LHCN-M2 (cell line): ENCODE measurements at places on chromosomes 4 and X. TPM values are rescaled to one million over a fixed set of nuclear protein-coding genes. Genes with fewer than 3 reads are reported as not detected.

The TLR2 gene
- 1.0 and 1.3 TPM in 2 replicates for total RNA-seq

The PDZD4 gene
- 1.2 and 1.7 TPM in 2 replicates for total RNA-seq

The POU3F4 gene
- not detected in 2 replicates for total RNA-seq

The PPP4R3C gene
- total RNA-seq: not detected in 2 replicates

The SORCS2 gene
- 0.52 and 0.90 TPM in 2 replicates for total RNA-seq

The SMIM43 gene
- total RNA-seq: 3.3 and 5.8 TPM in 2 replicates

The TBX22 gene
- not detected in 2 replicates for total RNA-seq

GRCh38 chr4:79348405-79348804, 22.5 kb upstream of the NAA11 start:
- no peak for DNase-seq

DNA sequence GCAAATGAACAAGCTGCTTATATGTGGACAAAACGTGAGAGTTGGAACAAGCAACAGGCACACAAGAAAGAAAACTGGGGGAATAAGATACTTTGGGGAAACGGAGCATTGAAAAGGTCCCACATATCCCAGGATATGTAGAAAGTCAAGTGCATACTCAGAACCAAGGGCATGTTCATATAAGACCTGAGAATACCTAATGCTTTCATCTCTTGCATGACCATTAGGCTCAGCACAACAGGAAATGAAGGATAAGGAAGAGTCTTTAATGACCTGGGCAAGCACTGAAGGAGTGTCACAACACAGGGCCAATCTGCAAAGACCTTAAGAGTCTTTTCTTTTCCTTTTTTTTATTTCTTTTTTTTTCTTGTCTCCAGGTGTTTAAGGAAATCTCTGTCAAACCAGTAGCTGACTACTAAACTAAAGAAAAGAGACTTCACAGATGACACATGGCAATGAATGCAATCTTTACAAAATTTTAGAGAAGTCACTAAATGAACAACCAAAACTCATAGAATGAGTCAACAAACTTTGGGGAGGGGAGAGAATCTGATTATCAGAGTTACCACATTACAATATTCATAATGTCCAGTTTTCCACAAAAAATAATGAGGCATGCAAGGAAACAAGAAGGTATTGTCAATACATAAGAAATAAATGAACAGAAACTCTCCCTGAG, 67.9 kb upstream of the STK26 start:
- no peak for DNase-seq

DNA sequence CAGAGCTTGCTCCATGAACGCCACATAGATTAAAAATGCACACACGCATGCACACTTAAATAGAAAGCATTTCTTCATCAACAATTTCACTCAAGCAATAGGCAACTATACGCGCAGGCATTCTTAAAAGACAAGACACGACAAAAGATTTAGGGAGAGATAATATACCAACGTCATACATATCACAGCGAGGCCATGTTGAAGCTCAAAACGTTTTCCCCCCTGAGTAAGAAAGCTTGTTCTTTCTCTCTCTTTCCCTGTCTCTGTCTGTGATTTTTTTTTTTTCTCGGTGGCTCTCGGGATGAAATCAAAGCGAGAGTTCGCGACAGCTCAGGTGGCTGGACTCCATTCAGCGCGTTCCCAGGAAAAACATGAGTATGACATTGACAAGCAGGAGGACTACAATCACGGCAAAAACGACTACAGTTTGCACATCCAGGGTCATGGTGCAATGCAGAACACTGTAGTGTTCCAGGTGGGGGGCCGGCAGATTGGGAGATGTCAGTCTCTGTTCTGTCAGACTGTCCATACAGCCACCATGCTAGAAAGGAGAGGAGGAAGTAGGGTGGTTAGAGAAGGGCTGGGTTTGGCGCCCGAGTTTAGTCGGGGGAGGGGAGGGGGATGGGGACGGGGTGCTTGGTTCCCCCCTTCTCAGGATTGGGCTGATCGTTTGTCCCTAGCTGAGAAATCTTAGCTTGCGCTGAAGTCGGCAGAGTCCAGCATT, 30.7 kb downstream of the ARHGEF9 start:
- no peak for DNase-seq

DNA sequence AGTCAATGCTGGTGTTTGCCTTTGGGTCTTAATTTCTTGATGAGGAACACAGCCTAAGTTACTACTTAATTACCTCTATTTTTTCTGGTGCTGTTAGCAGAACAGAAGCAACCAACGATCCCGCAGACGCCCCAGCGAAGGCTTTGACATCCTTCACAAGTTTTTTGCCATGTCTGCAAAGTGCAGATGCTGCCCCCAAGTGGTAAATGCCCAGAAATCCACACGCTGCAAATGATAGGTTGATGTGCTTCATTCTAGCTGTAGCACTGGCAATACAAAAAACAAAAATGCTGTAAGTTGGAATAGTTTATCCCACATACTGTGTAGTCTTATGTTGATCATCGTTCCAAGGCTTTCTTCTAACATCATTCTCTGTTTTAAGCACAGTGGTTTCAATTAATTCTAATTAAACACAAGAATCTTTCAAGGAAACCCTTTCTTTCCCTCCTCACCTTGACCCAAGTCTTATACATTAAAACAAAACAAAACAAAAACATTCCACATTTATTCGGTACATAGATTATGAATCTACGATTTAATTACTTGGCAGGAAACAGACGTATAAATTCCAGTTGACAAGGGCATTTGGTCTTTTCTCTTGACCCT, 1.2 kb downstream of the PNPLA4 start:
- peak; percentile 0 for DNase-seq

DNA sequence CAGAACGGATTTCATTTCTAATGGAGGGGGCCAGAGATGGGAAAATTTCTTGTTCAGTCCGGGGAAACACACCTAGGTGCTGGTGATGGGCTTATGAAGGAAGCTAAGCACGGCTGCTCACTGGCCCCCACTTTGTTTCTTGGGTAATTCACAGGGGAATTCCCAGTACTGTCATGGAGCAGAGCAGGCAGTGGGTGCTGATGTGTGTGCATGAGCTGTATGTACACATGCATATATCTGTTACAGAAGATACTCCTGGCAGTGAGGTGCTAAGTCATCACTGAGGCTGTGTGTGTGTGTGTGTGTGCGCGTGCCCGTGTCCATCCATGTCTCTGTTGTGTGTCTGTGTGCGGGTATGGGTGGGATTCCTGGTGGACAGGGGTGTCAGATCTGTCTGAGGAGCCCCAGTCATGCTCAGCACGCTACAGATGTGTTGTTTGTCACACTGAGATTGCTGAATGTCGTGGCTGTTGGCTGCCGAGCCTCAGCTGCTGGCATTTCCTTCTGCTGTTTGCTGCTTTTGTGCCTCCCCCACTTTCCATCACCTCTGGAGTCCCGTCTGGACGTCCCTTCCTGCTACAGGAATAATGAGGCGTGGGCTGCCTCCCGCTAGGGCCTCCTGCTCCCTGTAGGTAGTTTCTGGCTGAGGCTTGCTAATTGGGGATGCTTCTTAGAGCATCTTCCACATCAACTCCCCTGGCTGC, 53.3 kb downstream of the JADE1 start:
- no peak for DNase-seq

DNA sequence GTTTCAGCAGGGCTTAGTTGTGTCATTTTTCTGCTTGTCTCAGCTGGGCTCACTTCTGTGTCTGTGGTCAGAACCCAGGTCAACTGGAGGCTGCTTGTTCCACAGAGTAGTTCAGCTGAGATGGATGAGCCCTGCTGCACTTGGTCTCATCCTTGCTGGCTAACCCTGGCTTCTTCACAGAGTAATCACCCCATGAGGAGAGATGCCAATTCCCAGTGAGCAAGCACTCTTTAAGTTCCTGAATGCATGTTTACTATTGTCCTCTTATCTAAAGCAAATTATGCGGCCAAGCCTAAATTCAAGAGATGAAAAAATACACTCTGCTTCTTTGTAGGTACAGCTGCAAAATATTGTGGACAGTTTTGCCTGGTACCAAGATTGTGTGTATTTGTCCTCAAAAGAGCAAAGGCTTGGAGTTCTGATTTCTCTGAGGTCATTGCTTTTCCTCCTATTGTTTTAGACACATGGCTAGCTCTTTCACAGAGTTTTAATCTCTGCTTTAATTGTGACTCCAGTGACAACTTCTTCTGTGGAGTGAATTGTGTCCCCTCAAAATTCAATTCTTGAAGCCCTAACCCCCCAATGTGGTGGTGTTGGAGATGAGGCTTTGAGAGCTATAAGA, 236.6 kb upstream of the ANKRD50 start:
- peak; percentile 73 for DNase-seq

DNA sequence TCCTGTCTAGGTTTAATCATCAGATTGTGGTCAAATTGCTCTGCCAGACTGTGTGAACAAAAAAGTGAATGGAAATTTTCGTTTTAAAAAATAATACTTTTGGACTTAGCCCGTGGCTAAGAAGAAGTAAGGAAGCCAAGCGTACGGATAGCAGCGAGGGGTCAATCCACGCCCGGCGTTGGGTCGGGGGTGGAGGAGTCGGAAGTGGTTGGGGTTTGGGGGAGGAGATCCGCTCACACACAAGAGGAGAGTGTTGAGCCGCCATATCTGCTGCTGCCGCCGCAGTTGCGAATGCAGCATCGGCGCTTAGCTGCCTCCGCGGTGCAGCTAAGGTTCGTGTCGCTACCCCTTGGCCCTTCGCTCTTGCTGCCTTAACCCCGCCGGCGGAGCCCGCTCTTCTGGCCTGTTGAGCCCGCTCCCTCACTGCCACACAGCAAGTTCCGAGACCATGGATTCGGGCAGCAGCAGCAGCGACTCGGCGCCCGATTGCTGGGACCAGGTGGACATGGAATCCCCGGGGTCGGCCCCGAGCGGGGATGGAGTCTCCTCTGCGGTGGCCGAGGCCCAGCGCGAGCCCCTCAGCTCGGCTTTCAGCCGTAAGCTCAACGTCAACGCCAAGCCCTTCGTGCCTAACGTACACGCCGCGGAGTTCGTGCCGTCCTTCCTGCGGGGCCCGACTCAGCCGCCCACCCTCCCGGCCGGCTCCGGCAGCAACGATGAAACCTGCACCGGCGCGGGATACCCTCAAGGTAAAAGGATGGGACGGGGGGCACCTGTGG, at the start of gene GSPT2:
GSPT2 (plus strand) TSS at position 264 of the 779 bp plus-strand sequence; CDS start at position 449, 185 bp downstream.
- DNase-seq: peak; percentile 72

DNA sequence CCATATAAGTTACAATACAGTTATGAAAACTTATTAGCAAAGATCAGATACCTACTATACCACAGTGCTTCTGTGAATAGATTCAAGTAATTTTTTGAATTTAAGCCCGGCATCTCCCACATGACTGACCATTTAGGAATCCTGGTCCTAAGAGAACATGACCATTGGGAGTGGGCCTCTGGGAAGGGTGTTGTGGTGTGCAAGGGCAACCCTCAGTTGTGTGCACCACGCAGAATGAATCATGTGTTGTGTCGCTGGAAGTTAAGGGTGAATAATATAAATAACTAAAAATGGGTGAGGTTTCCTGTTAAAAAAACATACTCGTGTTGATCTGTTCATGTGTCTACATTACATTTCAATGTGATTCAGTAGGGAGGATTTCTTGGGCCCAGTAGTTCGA, 15.5 kb downstream of the CPE start:
- DNase-seq: peak; percentile 62

GRCh38 chr4:53267026-53267425, 98.8 kb downstream of the SCFD2 start:
- no peak for DNase-seq

DNA sequence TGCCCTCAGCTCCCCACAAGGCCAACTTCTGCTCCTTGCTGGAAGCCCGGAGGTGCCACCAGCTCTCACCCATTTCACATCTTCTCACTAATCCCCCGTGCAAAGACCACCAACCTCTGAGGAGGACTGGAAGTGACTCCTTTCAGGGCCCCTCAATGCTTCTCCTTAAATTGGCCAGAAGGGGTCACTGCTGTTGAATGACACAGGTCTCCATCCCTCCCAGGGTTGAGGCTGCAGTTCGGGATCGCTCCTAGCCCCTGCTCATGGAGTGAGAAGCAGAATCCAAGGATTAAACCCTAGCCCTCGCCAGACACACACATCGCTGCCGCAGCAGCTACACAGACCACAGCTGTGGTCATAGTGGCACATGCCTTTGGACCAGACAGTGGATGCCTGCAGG, 279.5 kb upstream of the TAPT1 start:
- no peak for DNase-seq

GRCh38 chrX:125236955-125237354, 82.7 kb upstream of the TEX13C start:
- no peak for DNase-seq

DNA sequence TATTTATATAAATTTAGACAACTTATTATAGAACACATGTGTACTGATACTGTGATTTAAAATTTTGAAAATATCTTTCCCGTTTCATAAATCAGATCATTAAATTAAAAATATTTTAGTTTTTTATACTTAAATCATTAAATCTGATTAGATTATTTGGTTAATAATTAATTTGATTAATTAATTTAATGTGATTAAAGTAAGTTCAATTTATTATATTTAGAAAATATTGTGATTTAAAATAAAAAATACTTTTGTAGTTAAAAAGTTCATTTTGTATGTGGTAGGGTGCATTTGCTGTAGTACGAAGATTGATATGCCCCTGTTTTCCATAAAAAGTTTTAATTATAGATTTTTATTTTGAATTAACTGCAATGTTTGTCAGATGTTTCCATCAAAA, 1323.4 kb downstream of the RAPGEF2 start:
- no peak for DNase-seq

DNA sequence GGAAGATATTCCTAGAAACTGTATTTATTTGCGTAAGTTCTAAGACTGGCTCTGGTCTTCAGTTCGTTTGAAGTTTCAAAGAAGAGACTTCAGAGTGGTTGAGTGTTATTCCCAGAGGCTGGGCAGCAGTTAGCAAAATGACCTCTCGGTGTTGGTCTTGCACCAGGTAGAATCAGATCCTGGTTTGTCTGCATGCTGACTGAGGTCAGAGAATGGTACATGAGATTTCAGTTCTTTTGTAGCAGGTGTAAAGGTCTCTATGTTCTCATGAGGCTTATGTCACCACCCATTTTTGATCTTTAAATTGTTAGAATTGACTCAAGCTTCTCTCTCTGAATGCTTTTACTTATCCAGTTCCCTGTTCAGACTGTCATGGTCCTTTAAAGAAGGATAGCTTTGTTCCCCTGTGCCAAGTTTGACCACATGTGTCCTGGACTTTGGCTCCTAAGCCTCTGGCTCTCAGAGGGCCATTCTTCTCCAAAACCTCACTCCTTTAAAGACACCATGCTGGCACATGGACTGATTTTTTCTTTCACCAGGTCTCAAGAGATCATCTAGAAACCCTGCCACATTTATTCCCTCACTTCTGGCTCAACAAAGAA, 355.8 kb upstream of the BOD1L1 start:
- no peak for DNase-seq

DNA sequence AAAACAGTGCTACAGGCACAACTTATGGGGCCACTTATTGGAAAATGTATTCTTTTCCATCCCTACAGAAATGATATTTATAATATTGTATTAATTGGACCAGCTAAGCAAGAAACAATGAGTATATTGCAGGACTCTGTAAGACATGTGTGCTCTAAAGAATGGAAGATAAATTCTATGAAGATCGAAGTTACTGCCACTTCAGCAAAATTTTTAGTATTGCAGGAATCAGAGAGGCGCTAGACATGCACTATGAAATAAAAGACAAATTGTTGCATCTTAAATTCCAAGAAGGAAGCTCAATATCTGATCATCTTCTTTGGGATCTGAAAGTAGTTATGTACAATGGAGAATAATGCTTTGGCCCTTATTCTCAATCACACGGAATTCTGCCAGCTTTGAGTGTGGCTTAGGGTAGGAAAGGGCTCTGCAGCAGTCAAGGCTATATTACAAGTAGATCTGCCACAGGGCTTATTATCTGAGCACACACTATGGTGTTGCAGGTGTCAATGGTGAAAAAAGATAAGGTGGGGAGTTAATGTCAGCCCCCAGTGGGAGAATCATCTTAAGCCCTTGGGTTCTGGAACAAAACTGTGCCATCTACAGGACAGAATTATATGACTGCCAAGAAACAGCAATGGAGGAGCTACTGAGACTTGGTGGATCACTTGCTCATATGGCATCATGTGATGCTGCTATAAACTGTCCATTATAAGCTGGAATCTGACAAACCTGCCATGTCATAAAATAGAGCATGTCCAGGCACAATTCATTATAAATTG, 334.0 kb upstream of the NDST3 start:
- DNase-seq: no peak
